Pons (tissue), 1 donor: ENCODE measurements at places on chromosomes 11 and 22.
A peak's percentile ranks its signal among the peaks of the same experiment; 100 is the strongest.

- peak; percentile 40 for DNase-seq
These were observed 9.2 kb downstream of the SIPA1 start for GRCh38 chr11:65646958-65647701.

DNA sequence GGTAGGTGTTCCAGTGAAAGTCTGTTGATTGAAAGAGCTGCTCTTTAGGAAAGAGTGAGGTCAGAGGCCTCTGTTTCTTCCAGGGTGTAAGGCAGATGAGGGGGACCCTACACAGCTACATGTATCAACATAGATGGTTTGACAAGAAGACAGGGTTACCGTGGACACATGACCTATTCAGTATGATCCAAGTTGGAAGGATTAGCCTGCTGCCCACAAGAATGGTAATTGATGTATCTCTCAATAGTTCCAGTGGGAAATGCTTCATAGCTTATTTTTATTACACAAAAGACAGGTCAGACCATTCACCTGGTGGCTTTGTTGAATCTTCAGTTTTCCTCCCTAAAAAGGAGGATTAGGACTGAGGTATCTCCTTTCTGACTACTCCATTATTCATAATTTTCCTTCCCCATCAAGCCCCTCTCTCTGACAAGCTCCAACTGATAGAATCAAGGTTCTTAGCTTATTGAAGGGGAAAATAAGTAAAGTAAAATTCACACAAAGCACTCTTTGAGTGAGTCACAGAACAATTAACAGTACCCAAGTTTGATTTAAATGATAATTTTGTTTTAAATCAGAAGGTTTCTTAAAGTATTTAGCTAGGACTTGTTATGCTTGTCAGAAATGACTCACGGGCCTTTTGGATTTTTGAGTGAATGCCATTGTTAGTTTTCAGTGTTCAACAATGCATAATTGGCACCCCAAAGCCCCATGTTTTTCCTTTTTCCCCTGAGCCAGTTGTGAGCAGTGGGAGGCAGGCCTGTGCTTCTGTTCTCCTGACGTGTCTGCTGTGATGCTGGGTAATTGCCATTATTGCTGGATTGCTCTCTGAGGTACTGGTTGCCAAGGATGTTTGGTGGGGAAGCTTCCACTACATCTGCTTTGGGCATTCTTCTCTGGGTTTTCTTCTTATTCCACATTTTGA, 373.2 kb downstream of the DDX10 start:
- DNase-seq, result peak; percentile 15

DNA sequence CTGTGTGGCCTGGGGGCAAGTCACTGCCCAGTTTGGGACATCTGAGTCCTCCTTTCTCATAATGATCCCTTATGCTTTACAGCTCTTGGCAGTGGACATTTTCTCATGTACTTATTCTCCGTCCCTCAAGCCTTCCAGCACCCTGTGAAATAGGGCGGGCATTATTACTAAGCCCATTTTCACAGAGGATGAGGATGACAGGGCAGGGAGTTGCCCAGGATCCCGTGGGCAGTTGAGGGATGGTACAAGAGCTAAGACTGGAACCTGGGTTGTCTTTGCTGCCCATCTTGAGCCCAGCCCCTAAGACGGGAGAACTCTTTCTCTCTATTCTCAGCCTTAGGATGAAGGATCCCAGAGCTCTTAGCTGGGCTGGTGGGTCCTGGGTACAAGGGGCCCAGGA, 11.2 kb downstream of the CD82 start:
- no peak for DNase-seq

DNA sequence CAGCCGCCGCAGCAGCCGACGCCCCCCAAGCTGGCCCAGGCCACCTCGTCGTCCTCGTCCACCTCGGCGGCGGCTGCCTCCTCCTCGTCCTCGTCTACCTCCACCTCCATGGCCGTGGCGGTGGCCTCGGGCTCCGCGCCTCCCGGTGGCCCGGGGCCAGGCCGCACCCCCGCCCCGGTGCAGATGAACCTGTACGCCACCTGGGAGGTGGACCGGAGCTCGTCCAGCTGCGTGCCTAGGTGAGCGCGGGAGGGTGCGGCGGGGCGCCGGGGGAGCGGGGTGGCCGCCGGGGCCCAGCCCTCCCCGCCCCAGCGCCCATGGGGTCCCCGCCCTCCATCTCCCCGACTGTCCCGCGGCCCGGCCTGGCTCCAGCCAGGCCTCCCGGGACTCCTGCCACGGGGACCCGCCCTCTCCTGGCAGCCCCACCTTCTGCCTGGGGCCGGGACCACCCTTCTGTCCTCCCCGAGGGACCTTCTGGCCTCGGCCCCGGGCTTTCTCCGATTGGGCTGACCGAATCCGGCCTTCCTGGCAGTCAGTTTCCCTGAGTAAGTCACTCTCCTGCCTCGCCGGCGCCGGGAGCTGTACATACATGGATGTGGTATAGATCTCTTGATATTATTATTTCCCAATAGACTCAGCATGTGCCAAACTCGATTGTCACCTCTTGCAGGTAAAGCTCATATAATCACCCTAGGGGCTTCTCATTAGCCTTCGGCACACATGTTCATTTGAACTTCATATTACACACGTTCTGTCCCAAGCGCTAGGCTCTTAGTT, 720 bp downstream of the PACS1 start:
- DNase-seq, result no peak

DNA sequence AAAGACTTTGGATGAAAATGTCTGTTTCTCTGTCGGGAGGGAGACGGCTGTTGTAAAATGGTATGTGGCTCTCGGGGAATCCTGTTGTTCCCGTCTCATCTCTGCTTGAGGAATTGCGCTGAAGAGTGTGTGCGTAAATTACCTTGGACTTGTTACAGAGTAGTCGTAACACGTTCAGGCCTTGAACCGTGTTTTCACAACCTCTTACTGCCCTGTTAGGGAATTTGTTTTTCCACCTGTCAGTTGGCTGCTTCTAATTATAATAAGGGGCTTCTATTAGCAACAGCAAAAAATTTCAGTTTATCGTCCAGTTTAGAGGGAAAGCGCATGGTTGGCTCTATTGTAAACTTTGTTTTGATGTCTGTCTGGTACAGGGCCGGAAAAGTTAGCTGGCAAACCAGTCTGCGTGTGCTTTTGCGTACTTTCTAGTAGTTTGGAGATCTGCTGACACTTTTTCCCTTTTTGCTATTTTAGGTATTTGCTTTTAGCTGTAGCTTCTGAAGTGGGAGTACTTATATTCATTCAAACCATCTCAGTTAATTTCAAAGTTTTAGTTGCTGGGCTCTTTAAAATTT, 1.5 kb downstream of the HIPK3 start:
- peak; percentile 80 for DNase-seq

DNA sequence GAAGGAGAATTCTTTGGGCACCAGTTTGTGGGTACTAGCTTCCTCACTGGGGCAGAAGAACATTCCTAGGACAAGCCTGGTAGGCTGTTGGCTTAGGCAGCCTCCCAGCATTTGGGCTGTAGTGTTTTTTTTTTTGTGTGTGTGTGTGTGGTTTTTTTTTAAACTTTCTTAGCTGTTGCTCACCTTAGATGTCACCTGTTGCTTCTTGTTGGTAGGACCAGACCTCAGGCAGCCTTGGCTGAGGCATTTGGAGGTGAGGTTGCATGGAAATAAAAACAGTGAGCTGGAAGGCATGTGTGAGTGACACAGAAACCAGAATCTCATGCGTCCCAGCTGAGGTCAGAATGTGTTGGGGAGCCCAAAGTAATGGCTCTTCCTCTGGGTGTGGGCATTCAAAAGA, 21.3 kb downstream of the AMPD3 start:
- no peak for DNase-seq

DNA sequence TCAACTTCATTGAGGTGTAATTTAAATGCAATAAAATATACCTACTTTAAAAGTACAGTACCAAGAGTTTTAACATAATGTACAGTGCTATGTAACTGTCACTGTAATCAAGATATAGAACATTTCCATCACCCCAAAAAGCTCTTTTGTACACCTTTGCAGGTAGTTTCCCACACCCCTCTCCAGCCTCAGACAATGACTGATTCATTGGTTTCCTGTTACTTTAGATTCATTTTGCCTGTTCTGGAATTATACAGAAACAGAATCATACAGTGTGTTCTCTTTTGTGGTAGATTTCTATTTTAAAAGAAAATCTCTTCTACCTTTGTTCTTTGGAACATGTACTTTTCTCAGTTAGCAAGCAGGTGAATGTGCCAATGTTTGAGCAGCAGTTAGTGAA, 38.2 kb downstream of the SHISA8 start:
- no peak for DNase-seq

DNA sequence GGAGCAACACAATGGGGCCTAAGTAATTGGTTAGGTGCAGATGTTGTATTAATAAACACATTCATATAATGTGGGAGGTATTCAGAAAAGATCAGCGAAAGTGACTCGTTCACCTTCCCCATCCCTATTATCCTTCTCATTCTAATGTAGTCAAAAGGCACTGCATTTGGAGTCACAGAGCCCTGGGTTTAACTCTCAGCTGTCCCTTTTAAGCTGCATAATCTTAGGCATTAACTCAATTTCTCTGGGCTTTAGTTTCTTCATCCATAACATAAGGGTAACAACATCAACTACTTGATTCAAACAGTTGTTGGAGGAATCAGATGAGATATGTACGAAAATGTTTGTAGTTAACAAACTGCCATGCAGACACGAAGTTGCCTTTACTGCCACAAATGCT, 187.6 kb upstream of the PITPNB start:
- no peak for DNase-seq

DNA sequence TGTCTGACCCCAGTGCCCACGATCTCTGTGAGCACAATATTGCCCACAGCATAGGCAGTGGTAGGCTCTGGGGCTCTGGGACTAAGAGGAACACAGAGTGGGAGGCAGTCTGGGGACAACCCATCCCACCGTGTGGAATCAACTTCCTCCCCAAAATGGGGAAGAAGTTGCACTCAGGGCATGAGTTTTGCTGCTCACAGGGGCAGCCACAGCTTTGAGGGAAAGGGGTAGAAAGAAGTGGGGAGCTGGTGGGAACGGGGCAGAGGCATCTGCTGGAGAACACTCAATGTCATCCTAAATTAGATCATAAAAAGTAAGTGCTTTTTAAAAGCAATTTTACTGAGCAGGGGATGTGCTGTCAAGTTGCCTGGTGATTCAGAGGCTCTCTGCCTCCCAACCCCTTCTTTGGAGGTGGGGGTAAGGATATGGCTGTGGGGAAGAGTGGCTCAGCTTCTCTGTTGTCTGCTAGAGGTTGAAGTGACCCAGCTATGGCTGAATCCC, 233.8 kb upstream of the NCAM1 start:
- DNase-seq, result no peak

DNA sequence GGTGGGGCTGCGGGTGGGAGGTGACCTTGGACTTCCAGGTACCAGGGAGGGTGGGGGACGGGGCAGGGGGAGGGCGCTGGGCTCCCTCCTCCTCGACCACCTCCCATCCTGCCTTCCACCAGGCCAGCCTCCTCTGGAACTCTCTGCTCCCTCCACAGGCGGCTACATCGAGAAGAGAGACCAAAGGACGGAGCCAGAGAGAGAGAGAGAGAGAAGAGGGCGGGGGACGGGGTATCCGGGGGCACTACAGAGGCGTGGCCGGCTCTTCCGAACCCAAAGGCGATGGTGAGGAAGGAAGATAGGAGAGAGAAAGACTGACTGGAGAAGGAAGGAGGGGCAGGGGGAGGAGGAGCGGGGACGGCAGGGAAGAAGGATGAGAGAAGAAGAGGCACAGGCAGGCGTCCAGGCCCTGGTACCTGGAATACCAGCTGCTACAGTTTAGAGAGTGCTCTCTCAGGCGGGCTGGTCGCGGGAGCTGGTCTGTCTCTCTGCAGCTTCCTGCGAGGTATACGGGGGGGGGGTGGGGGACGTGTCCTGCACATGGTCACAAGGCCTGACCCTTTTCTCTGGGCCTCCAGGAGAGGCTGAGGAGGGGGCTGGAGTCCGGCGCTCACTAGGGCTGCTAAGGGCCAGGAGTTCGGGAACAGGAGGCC, 38.0 kb downstream of the IGSF9B start:
- DNase-seq, result no peak

DNA sequence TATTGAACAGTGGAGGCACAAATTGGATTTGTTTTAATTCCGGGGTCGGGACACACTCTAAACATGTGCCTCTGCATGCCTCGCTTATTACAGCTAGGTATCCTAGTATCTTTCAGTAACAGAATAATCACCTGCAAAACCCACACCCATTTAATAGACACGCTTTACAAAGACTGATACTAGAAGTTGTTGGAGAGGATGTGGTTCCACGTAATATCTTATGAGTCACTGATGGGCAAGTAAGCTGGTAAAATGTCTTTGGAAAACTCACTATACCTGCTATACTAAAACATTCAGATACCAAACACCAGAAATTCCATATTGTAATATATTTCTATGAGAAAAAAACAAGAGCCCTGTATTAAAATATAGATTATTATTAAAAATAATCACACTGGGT, 84.0 kb downstream of the GGTLC2 start:
- no peak for DNase-seq

DNA sequence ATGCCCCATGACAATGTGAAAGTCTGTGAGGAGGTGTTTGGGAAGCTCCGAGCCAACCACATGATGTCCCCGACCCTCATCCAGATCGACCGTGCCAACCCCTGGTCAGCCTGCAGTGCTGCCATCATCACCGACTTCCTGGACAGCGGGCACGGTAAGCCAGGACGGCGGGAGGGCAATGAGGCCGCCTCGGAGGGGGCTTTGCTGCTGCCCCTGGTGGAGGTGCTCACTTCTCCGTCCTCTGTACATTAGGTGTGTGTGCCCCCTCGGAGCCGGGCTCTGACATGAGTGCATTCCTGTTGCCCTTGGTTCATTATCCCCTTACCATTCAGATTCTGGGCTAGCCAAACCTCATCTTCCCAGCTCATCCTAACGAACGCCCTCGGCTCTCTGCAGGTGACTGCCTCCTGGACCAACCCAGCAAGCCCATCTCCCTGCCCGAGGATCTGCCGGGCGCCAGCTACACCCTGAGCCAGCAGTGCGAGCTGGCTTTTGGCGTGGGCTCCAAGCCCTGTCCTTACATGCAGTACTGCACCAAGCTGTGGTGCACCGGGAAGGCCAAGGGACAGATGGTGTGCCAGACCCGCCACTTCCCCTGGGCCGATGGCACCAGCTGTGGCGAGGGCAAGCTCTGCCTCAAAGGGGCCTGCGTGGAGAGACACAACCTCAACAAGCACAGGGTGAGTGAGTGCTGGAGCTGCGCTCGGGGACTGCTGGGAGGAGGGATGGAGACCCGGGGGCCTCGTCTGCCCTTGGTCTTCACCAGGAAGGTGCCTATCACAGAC, 13.8 kb downstream of the ADAMTS15 start:
- no peak for DNase-seq

GRCh38 chr11:1780700-1781592, 17.2 kb upstream of the CTSD start:
- DNase-seq, result no peak
